ENCODE measurements at places on chromosomes 1 and 21.

DNA sequence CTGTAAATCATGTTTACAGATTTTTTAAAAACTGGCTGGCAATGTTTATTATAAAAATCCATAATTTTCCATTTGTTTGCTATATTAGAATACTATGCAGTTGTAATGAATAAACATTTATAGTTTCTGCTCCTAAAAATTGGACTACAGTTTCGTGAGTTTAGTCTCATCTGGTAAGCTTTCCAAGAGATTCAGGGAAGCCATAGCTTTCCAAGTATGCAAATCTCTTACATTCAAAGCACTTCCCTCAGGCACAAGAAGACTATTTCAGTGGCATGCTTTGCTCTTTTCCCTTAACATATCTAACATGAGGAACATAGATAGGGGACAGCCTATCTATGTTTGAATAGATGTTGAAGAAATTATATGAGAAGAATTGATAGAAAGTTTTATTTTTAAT lies 77.2 kb downstream of the ADGRL2 start:
- DNase-seq = no peak

DNA sequence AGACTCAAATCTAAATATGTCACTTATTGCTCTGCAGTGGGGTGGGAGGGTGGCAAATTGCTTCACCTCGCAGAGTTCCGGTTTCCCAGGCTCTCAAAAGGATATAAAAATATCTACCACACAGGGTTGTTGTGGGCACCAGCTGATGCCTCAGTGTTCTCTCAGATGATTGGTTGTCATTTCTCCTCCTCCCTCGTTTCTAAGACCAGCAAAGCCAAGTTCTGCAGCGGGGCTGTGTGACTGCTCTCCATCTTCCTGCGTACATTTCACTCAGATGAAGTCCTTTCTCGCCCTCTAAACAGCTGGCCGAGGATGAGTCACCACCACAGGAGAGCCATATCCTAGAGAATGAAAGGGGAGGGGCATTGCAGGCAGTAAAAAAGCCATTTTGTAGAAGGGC lies 35.0 kb upstream of the VWA5B1 start:
- DNase-seq = no peak

DNA sequence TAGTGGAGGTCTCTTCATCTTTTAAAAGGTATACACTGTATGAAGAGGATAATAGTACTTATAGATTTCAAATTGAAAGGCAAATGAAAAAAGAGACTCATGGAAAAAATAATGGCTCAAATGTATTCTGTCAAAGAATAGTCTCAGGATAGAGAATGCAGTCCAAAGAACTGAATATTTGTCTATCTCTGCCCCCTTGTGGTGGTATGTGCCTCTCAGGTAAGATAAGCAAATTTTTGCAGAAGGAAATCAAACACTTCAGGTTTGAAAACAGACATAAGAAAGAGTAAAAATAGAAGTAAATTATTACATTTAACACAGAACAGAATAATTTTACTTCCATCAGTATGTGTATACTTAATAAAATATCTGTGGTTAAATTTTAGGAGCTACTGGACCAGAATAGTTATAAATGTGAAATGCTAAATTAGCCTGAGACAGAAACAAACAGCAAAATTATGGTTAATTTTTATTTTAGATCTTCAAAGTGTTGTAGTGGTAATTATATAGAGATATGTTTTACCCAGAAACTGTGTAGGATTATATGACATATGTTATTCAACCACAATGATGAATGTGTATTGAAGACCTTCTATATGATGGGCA lies 164.4 kb upstream of the PALMD start:
- DNase-seq = peak; percentile 43

GRCh38 chr1:37161171-37161570 lies 126.9 kb upstream of the GRIK3 start:
- no peak for DNase-seq

DNA sequence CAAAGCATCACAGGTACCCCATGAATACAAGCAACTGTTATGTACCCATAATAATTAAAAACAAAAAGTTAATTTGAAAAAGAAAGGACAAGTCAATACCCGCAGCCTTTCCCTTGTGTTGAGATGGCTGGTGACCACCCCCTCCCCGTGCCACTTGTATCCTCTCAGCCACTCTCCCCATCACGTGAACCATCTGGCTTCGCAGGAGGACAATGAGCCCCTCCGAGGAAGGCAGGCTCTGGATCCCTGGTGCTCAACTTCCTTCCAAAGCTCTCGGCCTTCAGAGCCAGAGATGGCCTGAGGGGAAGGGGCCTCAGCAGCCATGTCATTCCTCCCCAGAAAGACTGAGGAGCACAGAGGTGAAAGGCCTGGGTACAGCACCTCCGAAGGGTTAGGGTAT lies 120.4 kb upstream of the RAB4A start:
- no peak for DNase-seq

GRCh38 chr1:236161230-236161629 lies 18.9 kb downstream of the GPR137B start:
- DNase-seq = no peak

Measured in NCI-H460 (cell line).